ENCODE measurements at places on chromosomes 7 and 10. TPM values are rescaled to one million over a fixed set of nuclear protein-coding genes. Genes with fewer than 3 reads are reported as not detected.

GRCh38 chr10:89419548-89419947 is 5.2 kb downstream of the IFIT5 start:
- peaks cover 23% of the 10 kb centered on the region for H3K4me1 ChIP-seq
- DNase-seq, result no peak

DNA sequence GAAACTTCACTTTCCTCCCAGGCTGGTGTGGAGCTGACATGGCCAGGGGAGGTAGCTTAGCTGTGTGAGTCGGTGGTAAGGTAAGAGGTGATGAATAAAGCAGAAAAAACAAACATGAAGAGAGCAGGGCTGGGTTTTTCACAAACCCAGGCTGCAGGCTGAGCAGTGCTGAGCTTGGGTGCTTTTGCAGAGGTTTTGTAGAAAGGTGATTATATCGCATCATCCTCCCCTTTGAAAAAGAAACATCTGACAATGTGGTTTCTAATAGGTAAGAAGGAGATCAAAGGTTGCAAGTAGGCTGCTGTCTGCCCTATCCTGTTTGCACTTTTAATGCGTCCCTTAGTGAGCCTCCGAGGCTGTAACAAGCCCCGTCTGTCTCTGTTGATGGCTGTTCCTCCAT is 69.6 kb upstream of the GRM8 start:
- H3K4me1 ChIP-seq, result no peaks in the 10 kb centered on the region
- no peak overlapping the region for H3K27ac ChIP-seq
- no peaks in the 10 kb centered on the region for H3K36me3 ChIP-seq
- H3K27me3 ChIP-seq, result no peaks in the 10 kb centered on the region
- no peak overlapping the region for H3K4me3 ChIP-seq
- no peak for DNase-seq

- no peak overlapping the region for H3K4me3 ChIP-seq
- no peaks in the 10 kb centered on the region for H3K27me3 ChIP-seq
- no peak overlapping the region for H3K27ac ChIP-seq
Observed at GRCh38 chr7:66415659-66416265, 210.6 kb downstream of the TPST1 start.

Gene BLOC1S2
- 73.1 TPM for total RNA-seq

GRCh38 chr7:139023076-139023475 is 12.8 kb downstream of the ZC3HAV1L start:
- H3K4me3 ChIP-seq, result no peak overlapping the region
- H3K27me3 ChIP-seq, result no peaks in the 10 kb centered on the region
- no peak overlapping the region for H3K27ac ChIP-seq
- no peaks in the 10 kb centered on the region for H3K4me1 ChIP-seq
- no peak for DNase-seq
- H3K36me3 ChIP-seq, result no peaks in the 10 kb centered on the region

Gene CLDN4
- 207 TPM for total RNA-seq

DNA sequence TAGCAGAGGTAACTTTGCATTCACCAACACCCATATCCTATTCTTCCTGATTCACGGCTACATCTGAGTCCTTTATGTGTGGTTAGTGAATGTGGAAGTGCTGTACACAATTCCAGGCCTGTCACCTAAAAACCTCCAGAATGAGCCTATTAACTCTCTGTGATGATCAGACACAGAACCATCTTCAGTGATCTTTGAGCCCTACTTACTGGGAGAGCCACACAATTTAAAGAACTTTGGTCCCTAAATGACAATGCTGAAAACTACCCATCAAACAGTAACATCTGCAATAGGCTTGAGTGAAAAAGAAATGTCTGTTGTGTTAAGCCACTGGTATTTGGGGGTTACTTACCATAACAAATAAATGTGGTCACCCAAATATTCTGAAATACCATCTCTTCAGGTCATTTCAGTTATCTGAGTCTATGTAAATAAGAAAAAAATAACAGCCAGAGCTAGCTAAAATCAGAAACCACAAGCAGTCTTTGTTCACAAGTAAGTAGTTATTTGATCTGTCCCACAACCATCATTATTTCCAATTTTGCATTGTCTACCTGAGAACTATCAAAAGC is 145.7 kb downstream of the HGF start:
- H3K27ac ChIP-seq, result no peak overlapping the region
- H3K4me3 ChIP-seq, result no peak overlapping the region
- no peaks in the 10 kb centered on the region for H3K36me3 ChIP-seq
- no peak for DNase-seq

GRCh38 chr10:17795813-17796594 is 13.1 kb upstream of the MRC1 start:
- H3K4me3 ChIP-seq, result no peak overlapping the region
- no peak overlapping the region for H3K27ac ChIP-seq
- no peaks in the 10 kb centered on the region for H3K4me1 ChIP-seq
- no peak for DNase-seq
- H3K36me3 ChIP-seq, result no peaks in the 10 kb centered on the region

- H3K27me3 ChIP-seq, result no peaks in the 10 kb centered on the region
- no peaks in the 10 kb centered on the region for H3K4me1 ChIP-seq
- H3K36me3 ChIP-seq, result no peaks in the 10 kb centered on the region
- no peak overlapping the region for H3K4me3 ChIP-seq
- DNase-seq, result no peak
Observed at GRCh38 chr7:103577059-103577458, 131.1 kb upstream of the SLC26A5 start.

Gene TMEM225B
- total RNA-seq, result not detected

Gene GJD4
- not detected for total RNA-seq

- no peak for DNase-seq
- H3K36me3 ChIP-seq, result no peaks in the 10 kb centered on the region
- peaks cover 11% of the 10 kb centered on the region for H3K4me1 ChIP-seq
- H3K27me3 ChIP-seq, result no peaks in the 10 kb centered on the region
Observed at GRCh38 chr7:92735707-92736106, 100.7 kb downstream of the CDK6 start.

Gene YWHAG
- total RNA-seq, result 97.7 TPM

Gene TCAF2
- 11.3 TPM for total RNA-seq
